ENCODE measurements at places on chromosomes 4 and X.

GRCh38 chr4:129043523-129043922 lies 49.8 kb downstream of the SCLT1 start:
- DNase-seq = peak; percentile 6

DNA sequence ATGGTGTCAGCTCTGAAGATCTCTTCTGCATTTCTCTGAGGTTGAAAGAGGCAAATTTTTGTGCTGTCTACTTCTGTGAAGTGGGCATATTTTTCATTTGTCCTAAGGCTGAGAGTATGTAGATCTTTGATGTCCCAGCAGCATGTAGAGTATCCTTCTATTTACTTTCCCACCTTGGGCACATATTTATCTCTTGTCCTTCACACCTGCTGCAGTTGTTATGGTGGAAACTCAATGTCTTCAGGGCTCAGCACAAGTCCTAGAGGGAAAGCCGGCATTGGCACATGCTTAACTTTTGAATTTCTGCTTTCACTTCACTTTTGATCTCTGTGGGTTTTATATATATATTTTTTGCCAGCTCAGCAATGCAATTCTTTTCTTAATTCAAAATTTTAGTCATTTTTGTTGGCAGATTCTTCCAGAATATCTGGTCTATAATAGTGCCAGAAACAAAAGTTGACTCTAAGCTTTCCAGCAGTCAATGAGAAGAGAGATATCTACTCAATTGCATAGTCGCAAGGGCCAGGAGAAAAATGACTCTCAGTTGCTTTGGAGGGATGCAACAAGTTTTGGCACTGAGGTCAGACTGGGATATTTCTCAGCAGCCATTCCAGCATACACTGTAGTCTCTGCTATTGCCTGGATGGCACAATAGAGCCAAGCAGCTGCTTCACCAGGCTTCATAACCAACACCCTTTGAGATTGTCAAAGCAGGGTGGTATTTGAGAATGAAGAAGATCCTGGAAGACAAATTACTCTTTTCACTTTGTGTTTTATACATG lies 127.8 kb upstream of the FAT1 start:
- DNase-seq = no peak

- DNase-seq = no peak
Measured at GRCh38 chr4:118749347-118749988, 64.3 kb downstream of the METTL14 start.

DNA sequence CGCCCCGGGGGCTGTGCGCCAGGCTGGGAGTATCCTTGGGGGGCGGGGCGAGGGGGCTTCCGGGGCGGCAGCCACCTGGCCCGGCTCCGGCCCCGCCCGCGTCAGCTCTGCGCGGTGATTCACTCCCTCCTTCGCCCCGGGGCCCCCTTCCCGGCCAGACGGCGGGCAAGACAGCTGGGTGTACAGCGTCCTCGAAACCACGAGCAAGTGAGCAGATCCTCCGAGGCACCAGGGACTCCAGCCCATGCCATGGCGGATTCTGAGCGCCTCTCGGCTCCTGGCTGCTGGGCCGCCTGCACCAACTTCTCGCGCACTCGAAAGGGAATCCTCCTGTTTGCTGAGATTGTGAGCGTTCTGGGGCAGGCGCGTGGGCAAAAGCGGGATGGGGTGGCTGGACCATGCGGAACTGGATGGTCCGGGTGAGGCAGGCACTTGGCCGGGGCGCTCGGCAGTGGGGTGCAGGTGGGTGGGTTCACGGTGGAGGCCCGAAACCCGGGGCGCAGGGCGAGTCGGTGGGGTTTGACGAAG lies at the start of gene PLP2:
Gene PLP2, plus strand, starts transcription at position 147 of the 528 bp plus-strand sequence. Its CDS starts 103 bp downstream, at position 250.
- no peak for DNase-seq

- DNase-seq = no peak
Measured at GRCh38 chrX:40434443-40434842, 146.3 kb upstream of the ATP6AP2 start.

DNA sequence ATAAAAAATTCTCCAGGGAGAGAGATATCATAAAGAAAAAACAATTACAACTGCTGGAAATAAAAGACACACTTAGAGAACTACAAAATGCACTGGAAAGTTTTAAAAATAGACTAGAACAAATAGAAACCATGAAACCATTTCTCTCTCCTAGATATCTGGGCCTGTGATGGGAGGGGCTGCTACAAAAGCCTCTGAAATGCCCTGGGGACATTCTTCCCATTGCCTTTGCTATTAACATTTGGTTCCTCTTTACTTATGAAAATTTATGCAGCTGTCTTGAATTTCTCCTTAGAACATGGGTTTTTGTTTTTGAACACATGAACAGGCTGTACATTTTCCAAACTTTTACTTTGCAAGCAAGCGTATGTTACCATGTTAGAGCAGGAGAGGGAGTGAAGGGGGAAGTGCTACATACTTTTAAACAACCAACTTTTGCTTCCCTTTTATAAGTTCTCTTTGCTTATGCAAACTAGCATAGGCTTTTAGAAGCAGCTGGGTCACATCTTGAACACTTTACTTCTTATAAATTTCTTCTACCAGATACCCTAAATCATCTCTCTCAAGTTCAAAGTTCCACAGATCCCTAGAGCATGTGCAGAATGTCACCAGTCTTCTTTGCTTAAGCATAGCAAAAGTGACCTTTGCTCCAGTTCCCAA lies 47.9 kb upstream of the PACRGL start:
- DNase-seq = no peak

- DNase-seq = no peak
Measured at GRCh38 chr4:65656008-65656407, 14.3 kb downstream of the EPHA5 start.

GRCh38 chr4:74387790-74388189 lies 22.8 kb downstream of the EREG start:
- DNase-seq = no peak

DNA sequence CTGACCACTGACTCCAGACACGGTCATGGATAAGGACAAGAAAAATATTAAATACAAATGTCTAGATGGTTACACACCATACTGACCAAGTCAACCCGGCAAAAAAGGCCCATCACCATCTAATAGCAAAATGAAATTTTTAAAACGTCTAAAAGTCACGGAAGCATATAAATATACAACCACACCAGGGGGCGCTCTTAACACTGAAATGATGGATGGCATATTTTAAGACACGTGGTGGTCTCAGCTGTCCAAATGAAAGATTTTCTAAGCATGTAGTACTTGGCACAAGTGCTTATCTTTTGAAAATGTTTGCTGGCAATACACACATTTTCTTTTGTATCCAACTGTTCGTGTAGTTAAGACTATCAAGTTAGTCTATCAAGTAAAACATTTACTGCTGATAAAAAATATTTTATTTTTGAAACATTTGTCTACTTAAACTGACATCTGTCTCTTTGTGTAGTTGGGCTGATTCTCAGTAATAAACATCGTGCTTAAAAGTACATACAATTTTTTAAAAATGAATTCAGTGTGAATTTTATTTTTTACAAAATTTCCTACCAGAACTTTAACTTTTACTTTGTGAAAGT lies 64.6 kb downstream of the COX7B2 start:
- DNase-seq = peak; percentile 65

- DNase-seq = no peak
Measured at GRCh38 chrX:13719192-13719856, 15.1 kb downstream of the TRAPPC2 start.

DNA sequence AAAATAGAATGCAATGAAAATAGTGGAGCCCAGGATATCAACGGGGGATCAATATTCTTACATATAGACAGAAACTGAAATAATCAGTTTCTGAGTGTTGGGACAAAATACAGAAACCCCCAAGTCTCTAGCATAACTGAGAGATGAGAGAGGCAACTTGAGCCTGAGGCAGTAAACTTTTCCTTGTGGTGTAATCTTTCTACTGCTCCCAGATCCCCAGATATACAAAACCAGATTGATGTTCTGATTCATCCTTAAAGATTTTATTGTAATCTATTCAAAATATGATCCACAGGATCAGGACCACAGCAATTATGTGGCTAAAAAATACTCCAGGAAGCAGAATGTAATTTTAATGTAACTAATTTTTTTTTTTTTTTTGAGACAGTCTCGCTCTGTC lies 2282.6 kb downstream of the ARAP2 start:
- DNase-seq = no peak

DNA sequence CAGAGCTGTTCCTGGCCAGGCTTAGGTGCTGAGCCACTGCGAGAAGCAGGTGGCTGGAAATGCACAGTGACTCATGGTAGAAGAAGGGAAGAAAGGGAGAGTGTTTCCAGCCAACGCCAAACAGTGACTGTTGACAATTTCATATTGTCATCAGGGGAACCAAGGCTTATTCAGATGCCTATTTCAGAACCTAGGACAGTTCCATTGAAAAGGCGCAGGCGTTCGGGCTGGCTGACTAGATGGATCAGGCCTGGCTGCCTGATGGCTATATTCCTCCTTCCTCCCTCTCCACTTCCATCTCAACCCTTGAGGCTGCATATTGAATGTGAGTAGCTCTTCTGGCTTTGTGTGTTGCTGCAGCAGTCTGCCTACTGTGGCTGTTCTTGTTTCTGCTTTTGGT lies 73.0 kb upstream of the FRMPD4 start:
- DNase-seq = peak; percentile 18

GRCh38 chr4:79514621-79515329 lies 106.7 kb upstream of the GK2 start:
- peak; percentile 20 for DNase-seq

DNA sequence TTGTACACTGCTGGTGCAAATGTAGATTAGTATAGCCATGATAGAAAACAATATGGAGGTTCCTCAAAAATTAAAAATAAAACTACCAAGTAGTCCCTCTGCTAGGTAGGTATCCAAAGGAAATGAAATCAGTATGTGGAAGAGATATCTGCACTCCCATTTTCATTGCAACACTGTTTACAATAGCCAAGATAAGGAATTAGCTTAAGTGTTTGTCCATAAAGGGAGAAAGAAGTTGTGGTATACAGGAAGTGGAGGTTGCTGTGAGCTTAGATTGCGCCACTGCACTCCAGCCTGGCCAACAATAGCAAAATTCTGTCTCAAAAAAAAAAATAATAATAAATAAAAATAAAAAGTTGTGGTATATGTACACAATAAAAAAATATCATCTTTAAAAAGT lies 325.0 kb upstream of the EMCN start:
- DNase-seq = no peak

GRCh38 chrX:38326086-38326485 lies 1.2 kb downstream of the RPGR start:
- no peak for DNase-seq

GRCh38 chr4:24809376-24809775 lies 14.0 kb downstream of the SOD3 start:
- DNase-seq = no peak

- DNase-seq = peak; percentile 19
Measured at GRCh38 chrX:72100824-72101351, 30.8 kb downstream of the RTL5 start.

GRCh38 chrX:136768469-136769084 lies 12.2 kb downstream of the ARHGEF6 start:
- DNase-seq = peak; percentile 39

DNA sequence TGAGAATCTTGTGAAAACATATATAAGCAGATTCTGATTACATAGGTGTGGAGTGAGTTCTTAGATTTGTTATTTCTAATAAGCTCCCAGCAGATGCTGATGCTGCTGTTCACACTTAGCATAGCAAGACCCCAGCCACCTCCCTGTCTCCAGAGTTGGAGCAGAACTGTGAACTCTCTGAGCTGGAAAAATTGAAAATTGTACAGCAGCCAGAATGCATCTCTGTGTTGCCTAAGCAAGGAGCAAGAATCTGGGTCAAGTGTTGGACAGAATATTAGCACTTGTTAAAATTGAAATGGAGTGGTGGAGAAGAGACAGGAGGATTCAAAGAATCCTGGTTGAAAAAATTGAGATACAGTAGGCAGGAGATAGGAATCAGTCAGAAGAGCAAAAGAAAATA lies 146.6 kb upstream of the FAM47C start:
- DNase-seq = peak; percentile 7

DNA sequence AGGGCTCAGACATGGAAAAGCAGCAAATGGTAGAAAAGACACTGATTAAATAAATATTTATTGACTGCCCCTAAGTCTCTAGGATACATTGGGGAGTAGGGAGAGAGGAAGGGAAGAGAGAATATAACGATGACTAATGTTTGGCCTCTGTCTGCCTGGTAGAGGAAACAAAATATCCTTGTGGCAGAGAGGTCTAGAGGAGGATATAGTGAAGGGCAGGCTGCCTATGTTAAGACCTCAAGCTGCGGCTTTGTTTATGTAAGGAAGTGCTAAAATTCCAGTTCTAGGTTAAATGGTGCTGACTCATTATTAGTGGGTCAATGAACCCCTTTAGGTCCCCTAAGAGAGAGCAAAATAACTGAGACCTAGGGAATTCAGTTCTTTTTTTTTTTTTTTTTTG lies 427.3 kb upstream of the FTHL17 start:
- no peak for DNase-seq

GRCh38 chrX:108811891-108812290 lies 75.5 kb upstream of the IRS4 start:
- DNase-seq = no peak

DNA sequence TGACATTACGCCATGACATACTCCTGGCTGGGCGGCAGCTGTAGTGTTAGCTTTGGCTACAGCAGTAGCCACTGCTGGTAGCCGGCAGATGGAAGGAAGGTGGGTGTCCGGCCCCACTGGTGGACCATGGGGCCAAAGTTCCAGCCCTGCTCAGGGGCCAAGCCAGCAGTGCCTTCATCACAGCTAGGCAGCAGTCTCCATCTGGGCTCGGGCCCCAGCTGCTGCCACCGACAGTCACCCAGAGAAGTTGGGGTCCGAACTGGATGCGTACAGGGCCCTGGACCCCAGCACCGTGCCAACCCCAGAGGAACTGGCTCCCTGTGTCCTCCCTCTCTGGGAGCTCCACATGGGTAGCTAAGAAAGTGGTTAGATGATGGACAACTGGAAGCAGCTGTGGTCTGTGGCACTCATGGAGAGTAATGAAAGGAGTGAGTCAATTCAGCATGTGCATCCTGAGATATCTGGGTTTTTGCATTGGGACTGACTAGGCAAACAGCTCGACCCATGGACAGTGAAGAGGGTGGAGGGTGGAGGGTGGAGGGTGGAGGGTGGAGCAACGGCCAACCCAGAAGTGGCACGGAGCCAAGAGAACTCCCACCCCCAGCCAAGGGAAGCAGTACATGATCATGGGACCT lies 366.6 kb upstream of the GRIA3 start:
- DNase-seq = no peak

DNA sequence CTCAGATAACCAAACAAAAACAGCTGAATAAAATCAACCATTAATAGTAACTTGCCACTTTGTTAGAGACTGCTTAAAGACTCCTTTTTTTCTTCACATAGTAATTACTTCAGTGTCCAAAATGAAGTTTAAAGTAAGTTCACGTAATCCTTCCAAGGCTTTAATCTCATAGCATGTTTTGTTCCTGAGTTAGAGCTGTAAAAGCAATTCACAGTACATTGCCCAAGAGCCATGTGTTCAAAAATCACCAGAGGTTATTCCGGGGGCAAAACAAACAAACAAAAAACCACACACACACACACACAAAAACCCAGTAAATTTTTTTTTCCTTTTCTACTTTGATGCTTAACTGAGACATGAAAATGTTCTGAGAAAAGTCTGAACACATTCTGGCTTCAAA lies 6.1 kb downstream of the GPR82 start:
- DNase-seq = no peak

GRCh38 chr4:171846232-171846631 lies 33.0 kb downstream of the GALNTL6 start:
- DNase-seq = no peak

- peak; percentile 5 for DNase-seq
Measured at GRCh38 chrX:108165383-108166111, 74.0 kb downstream of the ATG4A start.
